ENCODE measurements at places on chromosomes 1 and 21.

GRCh38 chr1:212718499-212718898 lies 18.9 kb upstream of the BATF3 start:
- DNase-seq = no peak

- no peak for DNase-seq
These were observed 1.5 kb downstream of the ENAH start for GRCh38 chr1:225651376-225651871.

DNA sequence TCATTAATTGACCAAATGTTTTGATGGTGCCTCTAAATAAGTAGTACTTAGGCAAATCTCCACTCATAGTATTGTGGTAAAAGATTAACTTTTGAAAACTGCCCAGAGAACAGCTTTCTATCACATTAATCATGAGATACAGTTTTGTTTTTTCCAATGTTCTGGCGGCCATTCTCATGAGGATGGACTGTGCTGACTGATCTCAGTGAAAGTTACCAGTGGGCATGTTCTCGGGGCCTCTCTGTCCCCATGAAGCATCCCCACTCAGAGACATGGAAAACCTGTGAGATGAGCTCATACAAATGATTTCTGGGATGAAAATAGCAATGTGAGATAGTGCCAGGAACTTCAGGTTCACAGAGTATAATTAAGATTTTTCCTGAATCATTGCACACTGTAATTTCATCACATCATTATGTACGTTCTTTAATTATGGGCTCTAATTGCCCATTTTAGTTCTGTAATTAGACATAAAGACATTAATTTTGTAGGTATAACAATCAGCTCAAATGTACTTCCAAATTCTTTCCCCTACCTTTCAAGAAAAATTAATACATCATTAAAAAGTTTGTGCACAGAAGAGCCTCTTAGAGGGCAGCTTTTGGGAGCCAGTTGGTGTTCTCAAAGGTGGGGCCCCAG lies 40.5 kb downstream of the DDR2 start:
- DNase-seq = no peak

DNA sequence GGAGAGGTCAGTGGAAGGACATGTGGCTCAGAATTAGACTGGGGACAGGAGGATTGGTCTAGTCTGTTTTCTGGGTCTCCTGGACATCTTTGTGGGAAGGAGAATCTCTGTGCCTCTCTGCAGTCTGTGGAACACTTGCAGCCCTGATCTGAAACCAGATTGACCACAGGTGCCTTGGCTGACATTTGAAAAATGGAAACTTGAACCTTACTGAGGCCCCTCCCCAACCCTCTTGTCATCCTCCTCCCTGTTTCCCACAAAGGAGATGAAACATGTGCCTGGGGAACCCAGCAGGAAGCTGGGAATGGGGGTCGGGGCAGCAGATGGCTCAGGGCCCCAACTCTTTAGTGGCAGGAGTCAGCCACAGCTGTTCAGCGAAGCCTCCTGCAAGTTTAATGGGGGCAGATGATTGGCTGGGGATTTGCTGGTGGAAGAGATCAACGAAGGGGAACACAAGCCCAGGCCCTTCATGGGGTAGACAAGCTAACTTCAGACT lies 18.1 kb downstream of the VASH2 start:
- DNase-seq = no peak

DNA sequence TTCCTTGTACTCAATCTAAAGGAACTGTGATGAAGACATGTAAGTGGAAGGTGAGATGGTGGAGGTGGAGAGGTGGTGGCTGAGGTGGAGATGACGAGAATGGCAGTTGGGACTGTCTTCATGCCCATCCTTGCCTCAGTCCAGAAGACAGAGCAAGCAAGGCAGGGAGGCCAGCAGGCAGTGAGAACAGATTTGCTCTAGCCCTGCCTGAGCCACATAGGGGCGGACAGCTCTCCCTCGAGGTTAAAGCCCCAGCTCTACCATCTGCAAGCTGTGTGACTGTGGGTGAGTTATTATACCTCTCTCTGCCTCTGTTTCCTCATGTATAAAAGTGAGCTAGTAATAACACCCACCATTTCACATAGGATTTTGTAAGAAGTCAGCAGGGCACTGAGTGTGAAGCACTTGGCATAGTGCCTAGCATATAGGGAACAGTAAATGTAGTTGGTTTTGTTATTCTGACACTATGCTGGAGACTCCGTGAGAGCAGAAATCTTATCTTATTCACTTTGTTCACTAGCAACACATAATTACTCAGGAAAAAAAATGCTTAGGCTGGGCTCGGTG lies 4.8 kb upstream of the FAM110D start:
- no peak for DNase-seq

GRCh38 chr1:41582004-41582325 lies 97.5 kb upstream of the EDN2 start:
- DNase-seq = no peak

DNA sequence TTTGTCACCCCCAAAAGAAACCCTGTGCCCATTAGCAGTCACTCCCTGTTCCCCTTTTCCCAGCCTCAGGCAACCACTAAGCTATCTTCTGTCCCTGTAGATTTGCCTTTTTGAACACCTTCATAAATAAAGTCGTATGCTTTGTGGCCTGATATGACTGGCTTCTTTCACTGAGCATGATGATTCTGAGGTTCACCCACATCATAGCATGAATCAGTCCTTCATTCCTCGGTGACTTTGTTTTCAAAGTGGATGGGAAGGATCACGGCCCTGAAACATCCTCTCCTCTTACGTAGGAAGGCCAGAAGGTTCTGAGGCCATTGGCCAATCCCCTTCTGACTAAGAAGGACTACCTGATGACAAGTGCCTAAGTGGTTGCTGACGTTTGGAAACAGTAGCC lies 39.1 kb downstream of the NIPAL3 start:
- DNase-seq = no peak

- no peak for DNase-seq
These were observed 74.8 kb downstream of the MTR start for GRCh38 chr1:236869911-236870310.

GRCh38 chr1:55364216-55364615 lies 149.1 kb upstream of the USP24 start:
- no peak for DNase-seq

DNA sequence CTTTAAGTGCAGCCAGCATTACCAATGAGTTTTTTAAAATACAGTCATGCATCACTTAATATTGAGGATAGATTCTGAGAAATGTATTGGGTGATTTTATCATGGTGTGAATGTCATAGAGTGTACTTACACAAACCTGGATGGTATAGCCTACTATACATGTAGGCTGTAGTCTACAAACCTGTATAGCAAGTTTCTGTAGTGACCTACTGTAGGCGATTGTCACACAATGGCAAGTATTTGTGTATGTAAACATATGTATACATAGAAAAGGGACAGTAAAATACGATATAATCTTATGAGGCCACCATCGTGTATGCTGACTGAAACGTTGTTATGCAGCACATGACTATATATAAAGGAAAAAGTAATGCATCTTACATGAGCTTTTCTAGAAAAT lies 48.2 kb downstream of the RPE65 start:
- DNase-seq = no peak

DNA sequence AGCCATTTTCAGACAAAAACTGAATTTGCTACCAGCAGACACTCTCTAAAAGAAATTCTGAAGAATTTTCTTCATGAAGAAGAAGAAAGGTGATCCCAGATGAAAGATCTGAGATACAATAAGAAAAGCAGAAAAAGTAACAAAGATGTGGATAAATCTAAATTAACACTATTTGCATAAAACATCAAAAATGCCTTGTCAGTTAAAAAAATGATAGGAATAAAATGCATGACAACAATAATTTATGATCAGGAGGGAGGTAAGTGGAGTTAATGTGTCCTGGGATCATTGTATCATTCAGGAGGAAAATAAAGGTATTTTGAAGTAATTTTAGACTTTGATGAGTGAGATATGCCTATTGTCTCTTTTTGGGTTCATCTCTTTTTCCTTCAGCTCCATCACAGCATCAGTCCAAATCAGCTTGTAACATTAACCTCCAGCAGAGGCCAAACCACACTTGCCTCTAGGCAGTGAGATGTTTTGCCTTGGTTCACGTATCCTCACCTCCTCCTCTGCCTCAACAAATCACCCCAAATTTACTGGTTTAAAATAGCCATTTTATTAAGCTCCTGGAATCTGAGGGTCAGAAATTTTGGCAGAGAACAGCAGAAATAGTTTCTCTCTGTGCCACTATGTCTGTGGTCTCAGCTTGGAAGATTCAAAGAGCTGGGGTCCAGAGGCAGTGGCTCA lies 76.9 kb upstream of the HIVEP3 start:
- DNase-seq = no peak

DNA sequence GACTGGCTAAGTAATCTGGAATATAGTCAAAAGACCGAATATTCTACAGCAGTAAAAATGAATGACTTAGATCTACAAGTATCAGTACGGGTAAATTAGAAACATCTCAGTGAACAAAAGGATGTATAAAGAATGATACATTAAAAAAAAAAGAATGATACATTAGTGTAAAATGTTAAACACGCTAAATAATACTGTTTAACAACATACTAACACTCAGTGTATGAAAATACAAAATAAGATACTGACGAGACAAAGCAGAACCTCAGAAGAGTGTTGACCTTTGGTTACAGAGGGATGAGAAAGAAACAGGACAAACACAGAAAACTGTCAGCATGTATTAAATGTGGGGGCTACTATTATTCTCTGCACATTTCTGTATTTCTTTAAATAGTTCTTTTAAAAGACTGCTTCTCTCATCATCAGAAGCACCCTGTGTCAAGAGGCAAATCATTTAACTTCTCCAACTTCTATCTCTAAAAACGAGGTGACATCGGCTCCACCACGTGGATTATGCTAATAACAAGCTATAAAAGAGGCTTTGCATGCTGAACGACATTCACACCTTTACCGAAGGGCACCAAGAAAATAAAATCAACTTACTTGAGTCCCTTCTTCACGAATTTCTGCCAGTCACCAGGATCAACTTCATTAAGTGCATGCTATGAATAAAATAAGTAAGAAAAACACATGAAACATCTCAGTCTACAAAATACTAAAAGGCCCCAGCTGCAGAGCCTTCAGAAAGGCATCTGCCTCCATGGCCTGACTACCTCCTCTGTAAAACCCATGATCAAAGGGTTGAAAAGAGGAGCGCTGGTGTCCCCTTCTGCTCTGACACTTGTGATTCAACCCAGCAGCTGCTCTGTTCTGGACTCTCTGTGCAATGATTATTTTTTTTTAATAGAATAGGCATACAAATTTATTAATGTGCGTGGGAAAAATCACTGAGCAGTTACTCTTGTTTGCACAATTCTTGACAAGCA lies 42.5 kb downstream of the MRAP start:
- DNase-seq = no peak

DNA sequence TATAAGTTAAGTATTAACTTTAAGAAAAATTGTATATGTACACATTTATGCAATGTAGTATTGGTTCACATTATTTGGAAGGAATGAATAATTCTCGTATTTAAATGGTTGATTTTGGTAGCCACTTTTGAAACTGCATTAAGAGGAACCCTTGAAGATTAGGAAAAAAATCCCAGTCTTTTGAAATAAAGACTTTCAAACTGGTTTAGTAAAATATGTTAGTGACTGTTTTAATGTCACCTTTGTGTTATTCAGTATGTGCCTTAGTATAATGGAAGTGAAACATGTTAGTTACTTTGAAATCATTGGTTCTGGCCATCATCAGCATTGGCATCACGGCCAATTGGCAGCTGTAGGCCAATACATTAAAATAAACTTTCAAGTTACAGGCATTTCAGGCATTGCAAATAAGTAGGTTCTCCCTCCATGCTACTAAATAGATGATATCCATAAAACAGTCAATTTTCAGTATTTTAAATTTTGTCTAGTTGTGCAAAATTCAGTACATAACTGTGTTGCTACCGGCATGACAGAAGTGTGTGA lies 4.4 kb downstream of the MIER1 start:
- DNase-seq = no peak

DNA sequence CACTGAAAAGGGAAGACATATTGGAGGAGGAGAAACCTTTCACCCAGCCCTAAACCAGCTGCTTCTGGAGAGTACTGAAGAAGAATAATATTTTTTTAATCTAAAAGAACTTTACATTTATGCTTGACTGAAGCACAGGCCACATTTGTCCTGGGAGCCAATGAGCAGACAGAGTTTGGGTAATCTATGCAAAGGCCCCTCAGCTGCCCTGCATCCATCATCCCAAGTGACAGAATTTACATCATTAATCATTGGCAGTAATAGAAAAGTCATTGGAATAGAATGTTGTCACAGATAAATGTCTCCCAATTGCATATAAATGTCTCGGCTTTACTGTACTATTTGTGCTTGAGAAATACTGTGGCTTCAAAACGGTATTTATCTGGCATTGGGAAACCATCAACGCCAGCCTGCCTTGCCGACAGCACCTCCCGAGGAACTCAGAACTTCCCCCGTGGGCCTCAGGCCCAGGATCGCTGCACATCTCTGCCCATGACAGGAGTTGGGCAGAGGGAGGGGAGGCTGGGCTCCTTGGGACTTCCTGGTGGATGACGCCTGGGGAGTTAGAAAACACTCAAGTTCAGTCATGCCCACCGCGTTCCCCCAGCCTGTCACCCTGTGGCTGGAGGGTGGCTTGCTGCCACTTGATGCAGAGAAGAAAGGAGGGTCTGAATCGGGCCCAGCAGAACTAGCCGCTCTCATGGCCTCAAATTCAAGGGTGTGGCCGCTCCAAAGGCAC lies 133.1 kb downstream of the CAMTA1 start:
- DNase-seq = no peak

DNA sequence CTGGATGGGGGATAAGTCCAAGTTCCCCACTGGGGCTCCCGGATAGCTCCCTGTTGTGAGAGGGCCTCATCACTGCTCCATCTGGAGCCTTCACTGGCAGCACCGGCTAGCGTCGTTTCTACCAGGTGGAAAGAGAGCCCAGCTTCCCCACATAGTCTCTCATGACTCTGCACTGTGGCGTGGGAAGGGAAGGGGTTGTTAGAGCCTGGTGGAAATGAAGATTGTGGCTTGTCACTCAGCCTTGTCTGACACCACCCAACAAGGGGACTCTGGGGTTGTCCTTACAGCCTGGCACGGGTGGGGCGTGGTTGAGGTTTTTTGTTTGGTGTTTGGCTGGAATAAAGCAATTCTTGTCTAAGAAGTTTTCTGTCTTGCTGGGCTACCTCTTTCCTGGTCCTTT lies 94.6 kb downstream of the ADARB1 start:
- DNase-seq = no peak

DNA sequence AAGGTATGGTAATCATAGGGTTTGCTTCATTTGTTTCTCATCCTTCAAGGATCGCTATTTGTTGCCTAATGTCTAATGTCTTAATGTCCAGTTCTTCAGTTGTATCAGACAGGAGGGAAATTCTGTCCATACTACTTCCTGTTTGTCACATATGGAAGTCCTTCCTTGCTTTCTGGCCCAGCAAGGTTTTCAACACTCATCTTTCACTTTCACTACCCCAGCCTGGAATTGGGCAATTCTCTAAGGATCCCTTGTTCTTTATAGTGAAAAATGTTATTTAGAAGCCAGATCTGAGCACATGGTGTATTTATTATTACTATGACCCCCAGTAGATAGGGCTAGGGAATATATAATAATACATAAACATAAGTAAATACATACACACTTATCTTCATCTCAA lies 50.6 kb upstream of the SLC35A3 start:
- DNase-seq = no peak

- no peak for DNase-seq
These were observed 11.3 kb downstream of the SPATC1L start for GRCh38 chr21:46172863-46173528.

GRCh38 chr1:230798491-230798890 lies 51.3 kb downstream of the CAPN9 start:
- DNase-seq = no peak

GRCh38 chr1:17857996-17858395 lies 102.9 kb downstream of the ACTL8 start:
- no peak for DNase-seq

Data from neuronal stem cell (in vitro differentiated cells).